Heart left ventricle (tissue), 16 donors: ENCODE measurements at places on chromosomes 12 and 14.

DNA sequence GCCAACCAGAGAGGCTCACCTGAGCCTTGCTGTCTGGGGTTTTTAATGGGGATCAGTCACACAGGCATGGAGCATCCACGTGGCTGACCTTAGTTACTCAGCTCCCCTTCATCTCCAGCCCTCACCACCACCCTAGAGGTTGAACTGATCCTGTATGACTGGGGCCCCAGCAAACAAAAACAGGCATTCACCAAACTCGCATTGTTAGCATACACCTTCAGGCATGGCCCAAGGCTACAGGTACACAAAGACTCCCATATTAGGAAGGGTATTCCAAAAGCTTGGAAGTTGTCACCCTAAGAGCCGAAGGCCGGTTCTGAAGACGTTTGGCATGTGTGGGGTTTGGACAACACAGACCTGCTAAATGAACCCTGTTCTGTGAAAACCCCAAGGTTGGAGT is 10.0 kb downstream of the DNAH10 start:
- H3K27me3 ChIP-seq: no peaks in the 10 kb centered on the region
- no peak for DNase-seq
- H3K36me3 ChIP-seq: no peaks in the 10 kb centered on the region

- no peak for DNase-seq
- H3K27me3 ChIP-seq: no peaks in the 10 kb centered on the region
- no peaks in the 10 kb centered on the region for H3K4me1 ChIP-seq
These were observed 240.5 kb upstream of the DAAM1 start for GRCh38 chr14:58947814-58948445.

DNA sequence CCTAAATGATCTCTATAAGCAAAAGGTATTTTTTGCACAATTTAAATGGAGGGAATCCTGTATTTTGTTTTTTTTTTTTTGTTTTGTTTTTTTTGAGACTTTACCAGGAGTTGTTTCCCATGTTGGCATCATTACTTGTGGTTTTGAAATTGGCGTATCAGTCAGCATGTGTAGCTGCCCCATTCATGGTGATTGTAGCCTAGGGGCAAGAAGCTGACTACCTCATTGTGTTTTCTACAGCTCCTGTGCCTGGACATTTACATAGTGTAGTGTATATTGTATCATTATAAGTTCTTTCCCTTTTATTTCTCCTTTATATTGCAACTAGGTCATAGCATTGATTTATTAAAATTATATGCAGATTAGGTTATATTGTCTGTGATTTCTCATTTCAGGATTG is 24.5 kb downstream of the SAMD4A start:
- no peak overlapping the region for H3K4me3 ChIP-seq
- H3K4me1 ChIP-seq: peaks cover 17% of the 10 kb centered on the region
- no peaks in the 10 kb centered on the region for H3K36me3 ChIP-seq
- no peaks in the 10 kb centered on the region for H3K27me3 ChIP-seq
- no peak overlapping the region for H3K27ac ChIP-seq
- no peak for DNase-seq

DNA sequence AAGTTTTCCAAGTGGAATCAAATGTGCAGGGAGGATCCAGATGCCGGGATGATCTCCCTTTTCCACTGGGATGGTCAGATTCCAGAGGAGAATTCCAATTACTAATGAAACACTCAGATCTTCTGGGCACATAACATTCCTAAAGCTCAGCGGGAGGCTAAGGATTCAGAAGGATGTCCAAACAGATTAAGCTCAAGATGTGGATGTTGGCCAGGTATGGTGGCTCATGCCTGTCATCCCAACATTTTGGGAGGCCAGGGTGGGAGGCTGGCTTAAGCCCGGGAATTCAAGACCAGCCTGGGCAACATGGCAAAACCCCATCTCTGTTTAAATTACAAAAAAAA is 62.0 kb upstream of the PNMA1 start:
- no peak overlapping the region for H3K4me3 ChIP-seq
- H3K27me3 ChIP-seq: no peaks in the 10 kb centered on the region
- H3K36me3 ChIP-seq: no peaks in the 10 kb centered on the region
- DNase-seq: no peak
- no peak overlapping the region for H3K27ac ChIP-seq
- H3K4me1 ChIP-seq: peaks cover 35% of the 10 kb centered on the region

DNA sequence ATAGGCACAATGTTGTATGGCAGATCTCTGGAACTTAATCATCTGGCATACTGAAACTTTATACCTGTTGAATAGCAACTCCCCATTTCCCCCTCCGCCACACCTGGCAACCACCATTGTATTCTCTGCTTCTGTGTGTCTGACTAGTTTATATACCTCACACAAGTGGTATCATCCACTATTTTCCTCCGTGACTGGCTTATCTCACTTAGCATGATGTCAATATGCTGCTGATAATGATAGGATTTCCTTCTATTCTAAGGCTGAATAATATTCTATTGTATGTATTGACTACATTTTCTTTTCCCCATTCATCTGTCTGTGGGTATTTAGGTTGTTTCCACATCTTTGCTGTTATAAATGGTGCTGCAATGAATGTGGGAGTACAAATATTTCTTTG is 21.5 kb downstream of the BRMS1L start:
- H3K27ac ChIP-seq: no peak overlapping the region
- no peak for DNase-seq
- no peaks in the 10 kb centered on the region for H3K27me3 ChIP-seq
- H3K36me3 ChIP-seq: peaks cover 14% of the 10 kb centered on the region
- no peaks in the 10 kb centered on the region for H3K4me1 ChIP-seq
- no peak overlapping the region for H3K4me3 ChIP-seq

DNA sequence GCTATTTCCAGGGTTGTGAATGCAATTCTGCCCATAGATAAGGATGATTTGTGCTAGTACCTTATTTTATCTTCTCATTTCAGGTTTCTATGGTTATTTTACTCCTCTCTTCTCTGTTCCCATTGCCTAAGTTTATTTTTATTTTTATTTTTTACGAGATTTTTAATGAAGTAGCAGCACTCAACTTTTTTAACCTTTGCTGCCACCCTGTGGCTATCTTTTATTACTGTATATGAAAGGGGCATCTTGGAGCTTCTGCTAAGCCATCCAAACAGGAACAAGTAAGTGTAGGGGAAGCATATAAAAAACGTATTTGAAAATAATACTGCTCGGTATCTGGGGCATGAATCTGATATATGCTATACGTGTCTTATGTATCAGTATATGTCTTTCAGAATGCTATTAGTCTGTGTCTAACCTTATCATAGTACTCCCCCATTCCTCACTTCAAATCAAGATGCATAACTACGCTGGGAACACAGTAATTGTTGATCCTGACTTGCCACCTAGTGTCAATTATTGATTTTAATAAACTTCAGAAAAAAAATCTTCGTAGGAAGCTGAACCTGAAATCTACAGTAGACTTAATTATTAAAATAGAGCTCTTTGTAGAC is 60.3 kb downstream of the KLRG1 start:
- H3K4me3 ChIP-seq: no peak overlapping the region
- H3K4me1 ChIP-seq: no peaks in the 10 kb centered on the region
- no peak overlapping the region for H3K27ac ChIP-seq

DNA sequence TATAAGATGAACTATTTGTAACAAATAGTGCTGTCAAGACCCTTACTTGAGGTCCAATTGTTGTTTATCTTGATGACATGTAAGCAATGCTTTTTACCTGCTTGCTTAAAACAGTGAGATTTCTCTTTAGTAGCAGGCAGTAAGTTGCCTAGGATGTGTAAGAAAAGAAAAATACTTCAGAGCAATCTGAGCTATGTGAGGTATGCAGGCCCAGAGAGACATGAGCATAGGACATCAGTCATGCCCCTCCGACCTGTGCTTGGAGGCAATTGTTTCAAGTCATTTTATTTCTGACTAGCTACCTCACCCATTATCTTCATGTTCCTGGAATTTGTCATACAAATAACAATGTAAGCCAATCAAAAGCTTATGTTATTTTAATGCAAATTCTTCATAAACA is 930.6 kb upstream of the FBXO33 start:
- no peaks in the 10 kb centered on the region for H3K36me3 ChIP-seq

- H3K4me1 ChIP-seq: peaks cover 9% of the 10 kb centered on the region
- no peaks in the 10 kb centered on the region for H3K36me3 ChIP-seq
- no peaks in the 10 kb centered on the region for H3K27me3 ChIP-seq
These were observed 44.0 kb upstream of the SINHCAF start for GRCh38 chr12:31369712-31370521.

- H3K36me3 ChIP-seq: no peaks in the 10 kb centered on the region
- no peak overlapping the region for H3K27ac ChIP-seq
- no peak overlapping the region for H3K4me3 ChIP-seq
- H3K27me3 ChIP-seq: no peaks in the 10 kb centered on the region
- no peaks in the 10 kb centered on the region for H3K4me1 ChIP-seq
These were observed 5.2 kb upstream of the ZNF385A start for GRCh38 chr12:54389607-54390175.

DNA sequence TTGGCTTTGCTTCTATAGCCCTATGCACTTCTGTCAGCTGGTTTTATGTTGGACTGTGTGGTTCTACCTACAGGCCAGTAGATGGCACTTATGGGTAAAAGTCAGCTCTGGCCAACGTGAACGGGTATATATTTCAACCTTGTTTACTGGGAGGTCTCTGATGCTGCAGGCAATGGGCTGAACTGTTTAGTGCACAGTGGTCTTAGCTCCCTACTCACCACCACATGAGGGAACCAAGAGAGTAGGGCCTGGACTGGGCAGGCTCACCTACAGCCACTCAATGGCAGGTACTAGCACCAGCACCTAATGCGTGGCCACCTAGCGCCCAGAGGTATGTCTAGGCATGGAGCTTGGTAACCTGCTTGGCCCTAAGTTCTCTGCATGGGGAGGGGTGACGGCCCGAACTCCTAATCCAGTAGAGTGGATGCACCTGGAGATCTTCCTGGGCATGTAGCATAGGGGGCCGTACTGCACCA is 481.8 kb downstream of the TMEM117 start:
- H3K4me3 ChIP-seq: no peak overlapping the region
- DNase-seq: no peak
